Dermis blood vessel endothelial cell (primary cell): ENCODE measurements at places on chromosomes 6 and 20.
A peak's percentile ranks its signal among the peaks of the same experiment; 100 is the strongest.

GRCh38 chr6:42616716-42617115 lies 52.9 kb downstream of the UBR2 start:
- DNase-seq = no peak

- DNase-seq = peak; percentile 41
Observed at GRCh38 chr6:145815309-145816274, 997 bp upstream of the FBXO30 start.

DNA sequence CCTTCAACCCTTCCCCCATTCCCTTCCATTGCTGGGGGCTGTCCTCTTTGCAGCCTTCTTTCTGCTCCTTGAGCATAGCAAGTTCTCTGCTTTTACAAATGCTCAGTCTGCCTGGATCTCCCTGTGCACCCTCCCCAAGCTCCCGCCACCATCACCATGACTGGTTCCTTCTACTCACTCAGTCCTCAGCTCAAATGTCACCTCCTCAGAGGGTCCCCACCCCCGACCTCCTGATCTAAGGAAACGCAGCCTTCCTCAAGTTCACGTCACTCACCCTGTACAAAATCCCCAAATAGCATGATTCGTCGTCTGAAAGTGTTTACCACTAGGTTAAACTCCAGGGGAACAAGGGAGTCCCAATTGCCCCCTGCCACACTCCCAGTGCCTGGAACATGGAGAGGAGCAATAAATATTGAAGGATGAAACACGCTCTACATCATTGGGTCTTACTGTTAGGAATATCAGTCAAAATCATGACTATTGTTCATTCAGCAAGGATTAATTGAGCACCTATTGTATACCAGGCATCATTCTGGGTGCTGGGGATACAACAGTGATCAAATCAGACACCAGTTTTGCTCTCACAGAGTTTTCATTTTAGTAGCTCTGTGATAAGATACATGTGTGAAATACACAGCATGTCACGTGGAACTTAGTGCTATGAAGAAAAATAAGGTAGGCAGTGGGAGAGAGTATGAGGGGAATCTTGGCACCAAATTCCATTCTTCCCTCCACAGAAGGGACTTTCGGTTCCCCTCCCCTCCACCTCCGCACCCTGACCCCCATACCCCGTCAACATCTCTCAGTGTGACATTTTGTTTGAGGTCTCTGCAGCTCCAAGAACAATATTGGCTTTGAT lies 15.6 kb downstream of the TP53RK start:
- no peak for DNase-seq

- DNase-seq = no peak
Observed at GRCh38 chr6:113287396-113287795, 569.7 kb upstream of the MARCKS start.

DNA sequence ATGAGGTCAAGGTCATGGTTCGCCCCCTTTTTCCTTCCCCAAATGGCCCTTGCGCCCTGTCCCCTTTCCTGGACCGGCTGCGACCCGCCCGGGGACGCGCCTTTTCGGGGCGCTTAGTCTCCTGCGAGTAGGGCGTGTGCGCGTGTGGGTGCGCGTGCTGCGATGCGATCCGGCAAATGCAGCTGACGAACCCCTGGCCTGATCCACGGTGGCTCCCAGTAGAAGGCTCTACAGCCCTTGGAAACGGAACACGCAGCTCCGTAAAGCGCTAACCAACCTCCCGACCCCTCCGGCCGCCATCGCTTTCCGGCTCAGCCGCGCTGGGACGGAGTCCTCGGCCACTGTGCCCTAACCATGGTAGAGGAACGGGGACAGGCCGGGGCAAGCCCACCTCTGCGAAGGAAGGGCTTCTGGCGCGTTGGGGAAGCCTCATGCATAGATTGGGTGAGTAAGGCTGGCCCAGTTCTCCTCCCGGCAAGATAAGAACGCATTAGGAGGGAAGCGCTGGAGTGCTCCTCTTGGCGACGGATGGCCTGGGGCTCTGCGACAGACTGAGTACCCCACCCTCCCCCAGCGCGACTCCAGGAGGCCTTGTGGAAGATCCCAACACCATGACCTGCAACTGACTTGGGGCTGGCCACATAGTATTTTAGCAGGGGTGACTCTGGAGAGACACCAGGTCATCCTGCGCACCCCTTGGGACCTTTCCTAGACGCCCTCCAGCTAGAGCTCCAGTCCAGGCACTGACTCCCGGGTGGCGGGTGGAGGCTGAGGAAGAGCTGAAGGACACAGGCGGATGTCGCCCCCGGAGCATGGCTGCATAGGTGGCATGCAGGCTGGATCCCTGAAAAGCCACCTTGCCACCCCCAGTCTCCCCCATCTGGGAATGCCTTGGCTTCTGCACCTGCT lies 1.1 kb upstream of the SLC4A11 start:
- peak; percentile 51 for DNase-seq

GRCh38 chr6:158611039-158611438 lies 33.5 kb downstream of the DYNLT1 start:
- DNase-seq = no peak

- peak; percentile 26 for DNase-seq
Observed at GRCh38 chr20:23666189-23666588, 22.6 kb downstream of the CST4 start.

DNA sequence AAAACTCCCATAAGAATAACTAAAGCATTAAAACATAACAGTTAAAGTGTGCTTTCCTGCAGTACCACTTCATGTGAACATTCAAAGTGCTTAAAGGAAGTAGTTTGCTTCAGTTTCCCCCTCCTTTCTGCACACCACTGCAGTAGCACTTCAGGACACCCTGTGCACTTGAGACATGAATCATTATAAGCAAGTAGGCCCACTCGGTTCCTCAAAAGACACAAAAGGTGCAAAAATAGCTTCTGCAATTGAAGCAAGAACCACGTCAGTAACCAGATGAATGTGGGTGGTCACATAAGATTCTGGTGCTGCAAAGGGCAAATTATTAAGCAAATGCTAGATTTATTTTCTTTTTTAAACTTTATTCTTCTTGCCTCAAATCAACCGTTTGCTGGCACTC lies 160.6 kb downstream of the HIVEP2 start:
- no peak for DNase-seq

DNA sequence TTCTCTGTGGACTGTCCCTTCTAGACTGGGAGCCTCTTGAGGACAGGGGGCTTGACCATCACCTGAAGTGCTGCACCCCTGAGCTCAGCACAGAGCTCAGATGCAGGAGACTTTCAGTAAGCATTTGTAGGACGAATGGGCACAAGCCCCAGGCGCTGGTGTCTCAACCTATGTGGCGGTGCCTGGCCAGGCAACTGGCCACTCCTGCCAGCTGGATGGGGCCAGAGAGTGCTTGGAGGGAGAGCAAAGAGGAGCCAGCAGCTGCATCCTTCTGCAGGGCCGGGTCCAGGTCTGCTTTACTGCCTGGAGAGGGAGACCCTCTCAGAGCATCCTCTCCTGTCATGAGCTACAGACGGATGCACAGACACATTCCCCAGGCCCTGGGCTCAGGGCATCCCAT lies 4.5 kb downstream of the PHACTR3 start:
- DNase-seq = no peak

- DNase-seq = no peak
Observed at GRCh38 chr6:28553986-28554881, 28.6 kb downstream of the GPX5 start.

DNA sequence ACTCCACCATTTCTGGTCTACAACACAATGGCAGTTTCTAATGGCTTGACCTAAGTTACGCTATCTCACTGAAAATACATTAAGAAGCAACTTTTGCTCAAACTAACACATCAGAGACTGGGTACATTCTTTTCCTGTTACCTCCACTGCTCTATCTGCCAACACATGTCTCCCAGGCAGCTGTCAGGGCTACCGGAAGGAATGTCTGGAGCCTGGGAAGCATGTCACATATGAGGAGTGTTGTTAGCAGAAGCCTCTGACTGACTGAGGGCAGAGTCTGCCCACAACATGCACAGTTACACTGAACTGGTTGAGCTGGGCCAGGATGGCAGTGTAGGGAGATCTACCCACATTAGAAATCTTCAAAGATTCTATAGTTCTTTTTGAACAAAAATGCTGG lies 264.5 kb downstream of the KIF16B start:
- no peak for DNase-seq

DNA sequence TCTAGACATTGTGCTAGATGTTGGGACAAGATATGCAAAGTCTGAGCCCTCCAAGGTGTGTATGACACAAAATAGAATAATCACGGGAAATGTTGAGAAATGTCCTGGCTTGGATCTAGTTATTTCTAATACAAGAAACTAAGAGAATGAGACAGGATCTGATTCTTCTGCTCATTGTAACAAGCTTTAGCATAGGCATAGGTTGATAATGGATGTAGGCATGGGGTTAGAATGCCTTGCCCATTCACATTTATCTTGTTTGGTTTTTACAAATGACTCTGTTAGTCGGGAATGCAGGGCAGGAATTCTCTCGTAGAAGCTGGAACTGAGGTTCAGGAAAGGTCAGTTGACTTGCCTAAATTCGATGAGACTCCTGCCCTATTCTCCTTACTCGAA lies 1.5 kb upstream of the SLC26A8 start:
- DNase-seq = no peak

DNA sequence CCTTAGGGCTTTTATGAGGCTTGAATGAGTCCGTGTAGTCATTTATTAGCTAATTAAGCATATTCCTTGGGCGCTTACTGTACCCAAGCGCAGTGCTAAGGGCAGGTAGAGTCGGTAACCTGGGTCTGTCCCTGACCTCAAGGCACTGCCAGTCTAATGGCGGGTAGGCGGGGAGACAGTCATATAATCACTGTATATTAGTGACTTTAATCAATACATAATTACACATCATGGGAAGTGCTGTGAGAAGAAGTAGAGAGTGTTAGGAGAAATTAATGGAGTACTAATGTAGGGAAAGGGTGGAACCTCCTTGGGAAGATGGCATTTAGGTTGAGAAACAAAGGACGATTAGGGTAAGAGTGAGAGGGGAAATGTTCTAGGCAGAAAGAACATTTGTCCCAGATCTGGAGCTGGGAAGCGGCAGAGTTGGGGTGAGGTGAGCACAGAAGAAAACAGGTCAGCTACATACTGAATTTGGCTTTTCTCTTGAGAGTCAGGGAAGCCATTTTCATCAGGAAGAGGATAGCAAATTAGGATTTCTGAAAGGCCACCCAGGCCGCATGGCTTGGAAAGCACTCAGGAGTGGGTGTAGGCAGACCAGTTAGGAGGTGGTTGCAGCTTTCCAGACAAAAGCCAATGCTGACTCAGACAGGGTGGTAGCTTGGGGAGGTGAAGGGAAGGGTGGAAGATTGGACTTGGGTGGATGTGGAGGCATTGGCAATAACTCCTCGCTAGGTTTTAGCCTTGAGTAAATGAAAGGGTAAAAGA lies 954 bp upstream of the BLCAP start:
- no peak for DNase-seq

DNA sequence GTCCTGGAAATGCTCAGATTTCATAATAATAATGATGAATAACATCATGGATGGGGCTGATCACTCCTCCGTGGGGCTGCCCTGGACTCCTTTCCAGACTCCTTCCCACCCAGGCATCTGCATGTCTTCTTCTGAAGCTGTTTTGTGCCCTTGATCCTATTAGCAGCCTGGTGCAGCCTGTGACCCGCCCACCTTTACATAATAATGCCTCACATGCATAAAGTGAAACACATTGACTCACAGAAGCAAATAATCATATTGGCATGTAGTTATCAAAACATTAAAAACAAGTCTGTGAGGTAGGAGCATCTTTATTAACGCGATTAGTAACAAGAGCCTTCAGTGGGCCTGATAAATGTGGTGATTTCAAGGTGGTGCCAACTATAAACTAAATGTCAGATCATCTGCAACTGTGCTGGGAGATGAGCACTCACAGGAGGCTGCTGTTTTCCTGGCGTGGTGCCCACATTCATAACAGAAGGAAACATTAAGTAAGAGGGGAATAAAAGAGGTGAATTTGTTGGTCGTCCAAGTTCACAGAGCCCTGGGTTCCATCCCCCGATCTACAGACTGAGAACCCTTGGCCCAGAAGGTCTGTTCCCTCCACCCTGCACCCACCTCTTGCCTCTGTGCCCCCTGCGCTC lies 344.7 kb downstream of the CDH4 start:
- peak; percentile 8 for DNase-seq
